Femur (tissue), 1 donor: ENCODE measurements at places on chromosomes 4 and X.

DNA sequence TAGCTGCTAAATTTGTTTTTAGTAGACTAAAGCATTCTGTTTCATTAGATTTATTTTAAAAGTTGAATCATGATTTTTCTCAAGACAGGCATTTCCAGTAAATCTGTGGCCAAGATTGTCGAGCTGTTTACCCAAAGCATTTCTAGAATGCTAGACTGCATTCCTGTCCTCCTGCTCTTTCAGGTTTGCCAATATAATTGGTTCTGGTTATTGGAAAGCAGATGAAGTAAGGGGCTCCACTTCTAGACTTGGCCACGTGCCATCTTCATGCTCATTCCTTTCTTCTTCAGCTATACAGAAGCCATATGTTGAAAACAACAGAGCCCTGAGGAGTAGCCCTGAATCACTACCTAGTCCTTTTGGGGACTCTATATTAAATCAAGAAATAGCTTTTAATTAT is 62.5 kb downstream of the PGRMC2 start:
- peak; percentile 29 for DNase-seq

DNA sequence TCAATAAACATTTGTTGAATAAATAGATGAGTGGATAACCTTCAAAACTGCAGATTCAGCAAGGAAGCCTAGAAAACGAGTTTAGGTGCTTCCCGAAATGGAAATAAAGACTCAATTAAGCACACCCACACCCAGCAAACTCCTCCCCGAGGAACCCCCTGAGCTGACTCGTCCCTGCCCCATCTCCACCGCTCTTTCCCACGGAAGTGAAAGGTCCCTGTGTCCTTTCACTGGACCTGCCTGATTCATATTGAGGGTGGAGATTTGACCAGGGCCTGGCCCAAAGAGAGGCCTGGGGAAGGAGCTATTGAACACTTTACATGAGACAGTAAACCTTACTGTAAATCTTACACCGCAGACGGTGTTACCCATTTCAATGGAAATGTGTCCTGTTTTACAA is 129.1 kb downstream of the CPZ start:
- no peak for DNase-seq

DNA sequence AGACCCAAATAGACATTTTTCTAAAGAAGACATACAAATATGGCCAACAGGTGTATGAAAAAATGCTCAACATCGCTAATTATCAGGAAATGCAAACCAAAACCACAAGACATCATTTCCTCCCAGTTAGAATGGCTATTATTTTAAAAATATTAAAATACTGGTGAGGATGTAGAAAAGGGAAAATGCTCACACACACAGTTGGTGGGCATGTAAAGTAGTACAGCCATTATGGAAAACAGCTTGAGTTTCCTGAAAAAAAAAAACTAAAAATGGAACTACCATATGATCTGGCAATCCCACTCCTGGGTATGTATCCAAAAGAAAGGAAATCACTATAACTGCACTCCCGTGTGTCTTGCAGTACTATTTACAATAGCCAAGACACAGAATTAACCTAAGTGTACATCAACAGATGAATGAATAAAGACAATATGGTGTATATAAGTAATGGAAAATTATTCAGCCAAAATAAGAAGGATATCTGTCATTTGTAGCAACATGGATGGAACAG is 128.9 kb upstream of the DKK2 start:
- DNase-seq = no peak

DNA sequence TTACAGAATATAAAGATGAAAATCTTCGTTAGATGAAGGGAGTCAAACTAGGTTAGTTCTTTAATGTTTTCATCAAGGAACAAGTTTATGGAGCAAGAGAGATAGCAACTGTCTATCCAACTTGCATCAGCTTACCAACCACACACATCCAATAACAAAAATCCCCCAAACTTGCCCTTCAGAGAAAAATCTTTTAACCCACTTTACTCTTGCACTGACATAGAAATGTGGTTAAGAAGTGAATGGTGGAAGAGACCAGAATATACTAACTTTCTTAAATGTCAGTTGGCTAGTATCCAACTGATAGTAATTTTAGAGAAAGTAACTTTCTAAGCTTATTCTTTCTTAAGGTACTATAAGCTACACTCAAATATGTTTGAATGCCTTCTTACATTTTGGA is 1.7 kb upstream of the RAB9A start:
- DNase-seq = no peak

DNA sequence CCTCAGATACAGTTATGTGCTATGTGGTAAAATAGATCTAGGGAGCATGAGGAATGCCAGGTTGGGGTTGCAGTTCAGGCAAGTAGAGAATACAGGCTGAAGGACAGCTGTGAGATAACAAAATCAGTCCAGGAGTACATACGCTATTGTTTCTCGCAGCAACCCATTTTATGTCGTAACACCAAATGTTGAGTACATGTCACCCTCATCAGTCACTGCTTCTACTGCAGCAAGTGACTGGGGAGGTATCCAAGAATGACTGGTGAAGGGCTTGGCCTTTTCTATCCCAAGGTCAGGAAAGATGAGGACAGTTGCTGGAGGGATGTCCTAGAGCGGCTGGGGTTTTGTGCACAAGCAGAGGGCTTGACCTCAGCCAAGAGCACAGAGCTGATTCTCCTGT is 172.1 kb downstream of the CBR4 start:
- DNase-seq = no peak

- no peak for DNase-seq
Measured at GRCh38 chr4:141705747-141706377, 69.5 kb downstream of the IL15 start.

- no peak for DNase-seq
Measured at GRCh38 chr4:123064390-123064789, 142.0 kb upstream of the NUDT6 start.

- no peak for DNase-seq
Measured at GRCh38 chrX:23732704-23733103, 10.4 kb downstream of the ACOT9 start.

GRCh38 chr4:57342411-57342810 is 232.2 kb upstream of the IGFBP7 start:
- no peak for DNase-seq

DNA sequence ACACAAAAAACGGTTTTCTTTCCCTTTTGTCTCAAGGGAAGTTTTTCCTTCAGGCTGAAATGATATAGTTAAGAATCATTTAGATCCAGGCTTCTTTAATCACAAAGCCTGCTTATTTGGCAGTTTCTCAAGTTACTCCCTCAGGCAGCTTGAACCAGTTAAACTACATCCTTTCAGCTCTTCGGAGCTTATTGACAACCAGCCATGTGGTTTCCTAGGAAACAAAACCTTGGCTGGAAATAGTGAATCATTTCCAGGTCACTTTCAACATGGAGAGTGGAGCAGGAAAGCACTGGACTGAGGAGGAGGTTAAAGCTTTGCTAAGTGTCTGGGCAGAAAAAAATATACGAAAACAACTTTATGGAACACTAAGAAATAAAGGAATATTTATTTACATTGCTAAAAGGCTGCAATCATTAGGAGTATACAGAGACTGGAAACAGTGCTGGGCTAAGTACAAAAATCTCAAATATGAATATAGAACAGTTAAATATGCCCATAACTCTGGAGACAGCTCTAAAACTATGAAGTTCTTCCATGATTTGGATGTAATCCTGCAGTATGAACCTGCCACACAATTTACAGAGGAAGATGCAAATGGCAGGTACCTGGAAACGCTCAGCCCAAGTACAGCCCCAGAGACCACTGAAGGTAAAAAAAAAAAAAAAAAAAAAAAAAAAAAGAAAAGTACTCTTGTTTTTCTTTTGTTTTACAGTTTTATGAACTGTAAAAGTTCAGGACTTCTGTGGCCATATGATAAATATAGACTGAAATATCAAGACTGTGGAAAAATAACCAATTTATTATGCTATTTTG is 23.2 kb upstream of the AASDH start:
- peak; percentile 92 for DNase-seq

DNA sequence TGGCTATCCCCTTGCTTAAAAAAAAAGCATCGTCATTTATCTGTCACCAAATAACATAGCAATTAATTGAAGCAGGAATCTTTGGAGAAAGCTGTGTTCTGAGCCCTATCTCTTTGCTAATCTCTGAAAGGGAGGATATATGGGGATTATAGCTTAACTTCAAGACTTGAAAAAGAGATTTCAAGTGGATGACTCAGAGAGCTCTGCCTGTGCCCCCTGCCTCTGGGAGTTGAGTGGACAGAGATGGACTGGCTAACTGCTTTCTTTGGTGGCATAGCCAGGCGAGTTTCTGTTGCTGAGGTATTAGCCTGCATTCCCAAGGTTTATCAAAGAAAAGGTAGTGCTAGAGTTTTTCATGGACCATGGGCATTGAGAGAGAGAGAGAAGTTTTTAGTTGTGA is 91.6 kb downstream of the DDIT4L start:
- no peak for DNase-seq

GRCh38 chr4:127498366-127498765 is 134.4 kb upstream of the INTU start:
- no peak for DNase-seq

DNA sequence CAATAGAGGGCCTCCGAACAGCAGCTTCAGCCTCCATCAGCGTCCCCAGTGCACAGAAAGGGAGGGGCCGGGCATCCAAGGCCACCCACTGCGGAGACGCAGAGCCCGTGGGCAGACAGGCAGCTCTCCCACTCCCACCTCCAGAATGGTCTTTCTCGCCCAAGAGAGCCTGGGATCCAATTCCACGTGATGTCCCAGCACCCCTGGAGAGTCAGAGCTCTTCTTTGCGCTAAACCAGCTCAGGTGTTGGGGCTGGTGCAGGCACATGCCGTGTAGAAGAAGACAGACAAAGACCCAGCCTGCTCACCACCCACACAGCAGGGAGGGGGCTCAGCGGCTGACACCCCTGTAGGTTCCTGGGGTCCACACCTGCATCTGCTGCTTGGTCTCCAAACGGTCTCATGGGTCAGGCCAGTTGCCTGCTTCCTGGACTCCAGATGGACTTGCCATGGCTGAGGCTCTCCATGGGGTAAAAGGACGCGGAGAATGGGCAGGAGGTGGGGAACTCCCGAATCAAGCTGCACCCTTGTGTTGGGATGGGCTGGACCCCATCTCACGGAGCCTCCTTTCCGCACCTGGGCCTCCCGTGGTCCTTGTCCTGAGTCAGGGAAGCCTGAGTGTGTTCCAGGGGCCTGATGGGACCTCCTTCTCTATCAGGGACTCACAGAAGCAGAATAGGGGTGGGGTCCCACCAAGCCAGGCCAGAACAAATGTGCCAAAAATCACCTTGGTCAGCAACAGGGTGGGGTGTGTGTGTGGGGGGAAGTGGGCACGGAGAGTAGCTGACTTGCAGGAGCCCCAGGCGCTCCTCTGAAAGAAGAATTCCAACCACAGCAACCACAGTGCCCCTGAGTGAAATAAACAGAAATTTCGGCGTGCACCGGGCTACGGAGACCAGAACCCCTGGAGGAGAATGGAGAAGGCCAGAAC is 11.6 kb upstream of the ASMTL start:
- DNase-seq = no peak

DNA sequence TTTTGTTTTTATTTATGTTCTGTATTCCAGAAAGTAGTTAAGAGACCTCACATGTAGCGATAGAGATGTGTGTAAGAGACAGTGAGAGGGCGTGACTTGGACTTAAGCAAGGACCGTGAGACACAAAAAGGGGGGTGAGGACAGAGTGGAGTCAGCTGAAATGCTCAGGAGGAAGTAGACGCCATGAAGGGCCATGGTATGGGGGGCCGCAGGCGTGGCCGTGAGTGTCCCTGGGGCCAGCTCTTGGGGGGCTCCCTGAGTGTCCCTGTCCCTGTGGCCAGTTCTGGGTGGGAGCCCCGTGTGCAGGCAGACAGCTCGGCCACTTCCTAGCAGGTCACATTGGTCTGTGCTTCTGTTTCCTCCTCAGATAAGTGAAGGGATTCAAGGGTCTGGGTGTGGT is 23.0 kb upstream of the MSANTD1 start:
- DNase-seq = no peak

DNA sequence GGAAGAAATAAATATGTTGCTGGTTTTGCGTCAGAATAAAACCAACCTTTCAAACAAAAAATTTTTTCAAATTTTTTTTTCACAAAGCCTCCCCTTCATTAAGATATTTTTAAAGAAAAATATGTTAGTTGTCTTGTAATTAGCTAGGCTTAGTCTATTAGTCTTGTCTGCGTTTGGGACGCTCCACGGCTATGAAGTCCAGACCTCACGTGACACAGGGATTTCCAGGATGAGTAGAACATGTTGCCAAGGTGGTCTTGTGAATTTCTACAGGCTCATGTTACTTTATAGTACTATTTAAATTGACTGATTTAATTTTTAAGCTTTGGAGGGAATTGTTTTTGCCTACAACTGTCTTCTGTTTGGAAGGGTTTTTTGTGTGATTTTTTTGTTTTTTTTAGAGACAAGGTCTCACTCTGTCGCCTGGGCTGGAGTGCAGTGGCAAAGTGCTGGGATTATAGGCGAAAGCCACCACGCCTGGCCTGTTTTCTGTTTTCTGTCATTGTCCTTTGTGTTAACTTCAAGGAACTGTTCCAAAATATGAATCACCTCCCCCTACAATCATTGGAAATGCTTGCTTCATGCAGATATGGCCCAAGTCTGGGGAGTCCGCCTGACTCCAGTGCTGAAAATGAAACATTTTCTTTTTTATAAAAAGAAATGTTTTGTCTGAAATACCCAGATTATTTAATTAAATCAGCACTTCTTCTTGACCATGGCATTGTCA is 26.2 kb downstream of the TMEM144 start:
- DNase-seq = no peak
